ENCODE measurements at places on chromosomes 3 and 15. TPM values are rescaled to one million over a fixed set of nuclear protein-coding genes. Genes with fewer than 3 reads are reported as not detected.

ZNF774 gene
- 2.8 TPM for total RNA-seq

TRIM42 gene
- total RNA-seq: not detected

SHF gene
- total RNA-seq: 4.6 TPM

RASGRF1 gene
- not detected for total RNA-seq

SCAANT1 gene
- total RNA-seq: not detected

COL6A5 gene
- not detected for total RNA-seq

HMG20A gene
- 33.3 TPM for total RNA-seq

TXNRD3 gene
- 19.9 TPM for total RNA-seq

ECE2 gene
- not detected for total RNA-seq

ZBTB47 gene
- 33.2 TPM for total RNA-seq

GPR149 gene
- total RNA-seq: not detected

WDR93 gene
- 0.32 TPM for total RNA-seq

GOLGA6L9 gene
- total RNA-seq: 1.4 TPM

CPN2 gene
- not detected for total RNA-seq

TTC23 gene
- 26.9 TPM for total RNA-seq

HEMK1 gene
- 12.2 TPM for total RNA-seq

PLIN1 gene
- total RNA-seq: 1.2 TPM

CTDSPL gene
- total RNA-seq: 36.1 TPM

ZIC1 gene
- 0.32 TPM for total RNA-seq

OCA2 gene
- not detected for total RNA-seq

GOLGA8T gene
- total RNA-seq: not detected

SLC6A1 gene
- not detected for total RNA-seq

GHSR gene
- total RNA-seq: not detected

ATR gene
- 35.0 TPM for total RNA-seq

EIF5A2 gene
- 9.2 TPM for total RNA-seq

KCNMB2 gene
- not detected for total RNA-seq

IQCF5 gene
- total RNA-seq: not detected

ROPN1B gene
- 0.39 TPM for total RNA-seq

SERINC4 gene
- total RNA-seq: not detected

CHCHD6 gene
- 12.0 TPM for total RNA-seq

CCDC39 gene
- not detected for total RNA-seq

FBXO40 gene
- total RNA-seq: not detected

BOC gene
- total RNA-seq: 31.9 TPM

CCDC80 gene
- 1,114 TPM for total RNA-seq

ITPR1 gene
- 79.0 TPM for total RNA-seq

TERC gene
- total RNA-seq: 119 TPM

TMEM207 gene
- not detected for total RNA-seq

SLC49A4 gene
- total RNA-seq: 33.9 TPM

NDUFAF3 gene
- total RNA-seq: 36.6 TPM

AGTR1 gene
- total RNA-seq: 0.43 TPM

All from articular chondrocyte of knee joint (primary cell).